Stimulated activated CD8-positive, alpha-beta memory T cell treated with anti-CD3 and anti-CD28 coated beads, Interleukin-7, amount 100 ng/mL, for 4 hours (primary cell): ENCODE measurements at places on chromosomes 1 and 21.

GRCh38 chr1:226691247-226691646, 47.8 kb downstream of the ITPKB start:
- DNase-seq = peak; percentile 52

DNA sequence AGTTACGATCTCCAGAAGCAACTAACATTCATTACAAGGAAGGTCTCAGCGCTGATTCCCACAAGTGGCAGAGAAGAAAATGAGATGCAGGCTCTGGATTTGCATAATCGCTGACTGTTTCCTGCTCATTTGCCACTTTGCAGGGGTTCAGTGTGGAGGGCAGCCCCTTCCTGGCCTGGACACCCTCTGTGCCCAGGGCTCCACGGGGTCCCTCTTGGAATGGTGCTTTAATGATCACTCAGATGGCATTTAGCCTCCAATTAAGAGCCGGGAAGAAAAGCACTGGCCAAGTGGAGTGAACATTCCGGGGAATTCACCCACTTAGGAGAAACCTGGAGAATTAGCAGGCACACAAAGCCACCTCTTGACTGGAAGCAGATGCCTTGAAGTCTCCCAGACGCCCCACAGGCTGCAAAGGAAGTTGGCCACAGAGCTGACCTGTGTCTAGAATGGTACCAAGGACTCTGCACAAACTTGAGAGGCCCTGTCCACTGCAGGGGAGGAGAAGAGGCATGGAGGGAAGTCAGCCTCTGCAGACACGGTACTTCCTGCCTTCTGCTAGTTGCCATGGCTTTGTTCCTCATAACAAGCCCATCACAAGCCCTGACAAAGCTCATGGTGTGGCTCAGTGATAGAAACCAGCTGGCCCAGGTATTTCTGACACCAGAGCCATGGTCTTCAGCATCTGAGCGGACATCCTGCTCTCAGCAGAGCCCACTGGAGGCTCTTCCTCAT, 157.2 kb downstream of the KAZN start:
- DNase-seq = no peak

- DNase-seq = no peak
Measured at GRCh38 chr21:17668479-17669140, 55.9 kb upstream of the BTG3 start.

GRCh38 chr1:200221614-200222282, 188.1 kb downstream of the ZNF281 start:
- no peak for DNase-seq

DNA sequence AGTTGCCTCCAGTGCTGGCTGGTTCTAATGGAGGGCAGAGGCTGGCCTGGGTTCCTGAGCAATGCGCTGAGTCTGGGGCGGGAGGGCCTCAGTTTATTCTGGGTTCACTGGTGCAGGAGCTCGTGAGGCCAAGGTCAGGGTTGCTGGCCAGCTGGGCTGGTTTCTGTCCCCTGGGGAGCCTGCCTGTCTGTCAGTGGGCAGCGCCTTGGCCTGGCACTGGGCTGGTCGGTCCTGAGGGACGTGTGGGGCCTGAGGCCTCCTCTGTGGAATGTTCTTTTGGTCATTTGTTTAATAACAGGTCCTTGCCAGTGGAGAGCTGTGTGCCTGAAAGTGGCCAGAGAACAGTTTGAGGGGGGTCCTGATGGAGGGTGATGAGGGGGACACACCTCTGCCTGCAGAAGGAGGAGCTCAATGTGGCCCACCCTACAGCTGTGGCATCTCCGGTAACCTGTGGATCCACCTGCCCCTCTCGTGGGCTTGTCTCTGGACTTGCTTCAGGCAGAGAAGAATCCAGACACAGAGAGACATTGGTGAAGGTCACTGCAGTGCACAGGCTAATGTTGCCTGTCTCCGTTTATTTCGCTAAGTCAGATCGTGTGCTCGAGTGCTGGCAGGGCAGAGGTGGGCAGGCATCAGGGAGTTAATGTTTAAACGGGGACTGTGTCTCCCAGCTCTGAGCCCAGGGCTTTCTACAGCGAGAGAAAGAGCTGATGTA, 34.6 kb downstream of the COQ8A start:
- no peak for DNase-seq

- no peak for DNase-seq
Measured at GRCh38 chr1:113928187-113928930, 765 bp upstream of the HIPK1 start.

- DNase-seq = no peak
Measured at GRCh38 chr1:147919896-147920295, 8.3 kb upstream of the GPR89B start.

DNA sequence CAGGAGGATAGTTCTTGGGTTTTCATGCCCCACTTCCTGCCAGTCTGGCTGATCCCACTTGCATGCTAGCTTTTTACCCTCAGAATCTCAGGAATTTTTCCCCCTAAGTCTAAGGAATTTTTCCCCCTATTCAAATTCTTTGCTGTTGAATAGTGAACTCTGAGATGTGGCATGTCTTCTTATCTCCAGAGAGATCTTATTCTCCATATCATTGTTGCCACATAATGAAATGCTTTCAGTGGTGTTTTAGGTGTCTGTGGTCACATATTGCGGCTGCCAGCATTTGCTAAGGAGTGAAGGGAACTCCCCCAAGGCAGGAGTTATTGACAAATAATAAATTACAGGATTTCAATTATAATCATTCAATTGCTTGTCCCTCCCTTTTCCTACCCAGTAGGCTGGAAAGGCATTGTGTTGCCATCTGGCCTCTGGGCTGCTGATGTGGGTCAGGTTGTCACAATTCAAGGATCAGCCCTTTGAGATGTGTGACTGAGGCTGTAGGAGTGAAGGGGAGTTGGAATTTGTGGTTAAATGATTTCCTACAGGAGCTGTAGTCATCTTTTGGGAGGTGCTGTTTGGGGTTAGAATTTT, 3.9 kb upstream of the FLG start:
- DNase-seq = no peak
